Upper lobe of right lung (tissue), 1 donor: ENCODE measurements at places on chromosomes 3 and 15.

DNA sequence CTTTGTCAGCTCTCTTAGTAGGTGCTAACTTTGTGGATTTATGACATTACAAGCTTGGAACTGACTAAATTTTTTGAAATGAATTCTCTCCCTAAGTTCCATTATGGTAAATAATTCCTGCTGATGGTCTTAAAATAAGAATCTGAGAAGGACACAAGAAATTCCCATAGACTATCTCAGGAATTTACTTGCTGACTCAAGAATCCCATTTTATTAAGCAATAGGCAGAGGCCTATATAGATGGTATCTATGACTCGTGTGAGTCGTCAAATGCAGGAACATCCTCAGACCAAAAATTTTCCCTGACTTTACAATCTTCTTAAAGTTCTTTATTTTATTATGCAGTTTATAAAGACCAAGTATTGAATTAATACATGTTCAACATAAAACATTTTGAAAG is 30.7 kb upstream of the CBLB start:
- no peak for DNase-seq

- DNase-seq, result no peak
These were observed 702 bp upstream of the DNAJC17 start for GRCh38 chr15:40807888-40808461.

DNA sequence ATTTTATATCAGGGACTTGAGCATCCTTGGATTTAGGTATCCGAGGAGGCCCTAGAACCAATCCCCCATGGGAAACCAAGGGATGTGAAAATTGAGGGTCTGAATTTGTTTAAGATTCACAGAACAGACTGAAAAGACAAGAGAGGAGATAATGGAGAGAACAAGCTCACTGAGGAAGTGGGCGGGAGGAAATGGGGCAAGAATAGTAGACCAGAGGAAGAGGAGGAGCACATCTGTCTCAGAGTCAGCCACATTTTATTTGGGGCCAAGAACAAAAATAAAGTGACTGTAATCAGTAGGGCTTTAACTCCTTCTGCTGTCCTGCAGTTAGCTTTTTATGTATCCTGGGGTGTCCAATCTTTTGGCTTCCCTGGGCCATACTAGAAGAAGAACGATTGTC is 63.8 kb downstream of the BLM start:
- no peak for DNase-seq

- no peak for DNase-seq
These were observed 63.9 kb downstream of the IMPG2 start for GRCh38 chr3:101256511-101256910.

DNA sequence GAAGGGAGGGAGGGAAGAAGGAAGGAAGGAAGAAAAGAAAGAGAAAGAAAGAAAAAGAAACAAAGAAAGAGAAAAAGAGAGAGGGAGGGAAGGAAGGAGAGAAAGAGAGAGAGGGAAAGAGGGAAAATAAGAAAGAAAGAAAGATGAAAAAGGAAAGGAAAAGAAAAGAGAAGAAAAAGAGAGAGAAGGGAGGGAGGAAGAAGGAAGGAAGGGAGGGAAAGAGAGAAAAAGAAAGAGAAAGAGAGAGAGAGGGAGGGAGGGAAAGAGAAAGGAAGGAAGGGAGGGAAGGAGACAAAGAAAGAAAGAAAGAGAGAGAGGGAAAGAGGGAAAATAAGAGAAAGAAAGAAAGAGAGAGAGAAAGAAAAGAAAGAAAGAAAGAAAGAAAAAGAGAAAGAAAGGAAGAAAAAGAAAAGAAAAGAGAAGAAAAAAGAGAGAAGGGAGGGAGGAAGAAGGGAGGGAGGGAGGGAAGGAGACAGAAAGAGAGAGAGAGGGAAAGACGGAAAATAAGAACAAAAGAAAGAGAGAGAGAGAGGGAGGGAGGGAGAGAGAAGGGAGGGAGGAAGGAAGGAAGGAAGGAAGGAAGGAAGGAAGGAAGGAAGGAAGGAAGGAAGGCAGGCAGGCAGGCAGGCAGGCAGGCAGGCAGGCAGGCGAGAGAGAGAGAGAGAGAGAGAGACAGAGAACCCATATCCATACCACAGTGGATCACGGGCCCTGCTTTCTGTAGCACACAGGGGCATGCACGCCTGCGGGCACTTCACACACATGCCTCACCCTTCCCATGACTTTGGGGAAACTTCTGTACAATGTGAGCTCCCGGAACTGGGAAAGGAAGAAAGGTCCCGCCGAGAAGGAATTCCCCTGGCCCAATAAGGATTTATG is 52.5 kb downstream of the ADCY5 start:
- DNase-seq, result no peak

GRCh38 chr3:15795651-15796308 is 2.0 kb downstream of the ANKRD28 start:
- DNase-seq, result no peak
